NCI-H524 (cell line): ENCODE measurements at places on chromosomes 4 and X.

DNA sequence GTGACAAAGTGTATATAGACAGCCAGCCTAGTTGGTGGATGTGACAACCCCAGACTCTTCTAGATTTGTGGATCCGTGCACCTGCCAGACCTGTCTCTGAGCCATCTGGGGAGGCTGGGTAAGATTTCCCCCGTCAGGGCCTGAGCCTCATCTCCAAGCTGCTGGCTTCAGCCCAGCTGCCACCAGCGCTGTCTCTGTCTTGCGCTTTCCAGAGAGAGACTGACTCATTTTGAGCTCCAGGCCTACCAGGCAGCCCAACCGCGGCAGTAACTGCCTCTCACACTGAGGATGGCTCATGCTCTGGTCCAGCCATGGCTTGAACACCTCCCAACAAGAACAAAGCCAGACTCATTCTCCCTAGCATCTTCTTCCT lies 26.4 kb downstream of the NOP14 start:
- no peak for DNase-seq

GRCh38 chrX:94576367-94577004 lies 902.5 kb downstream of the FAM133A start:
- DNase-seq: peak; percentile 4

DNA sequence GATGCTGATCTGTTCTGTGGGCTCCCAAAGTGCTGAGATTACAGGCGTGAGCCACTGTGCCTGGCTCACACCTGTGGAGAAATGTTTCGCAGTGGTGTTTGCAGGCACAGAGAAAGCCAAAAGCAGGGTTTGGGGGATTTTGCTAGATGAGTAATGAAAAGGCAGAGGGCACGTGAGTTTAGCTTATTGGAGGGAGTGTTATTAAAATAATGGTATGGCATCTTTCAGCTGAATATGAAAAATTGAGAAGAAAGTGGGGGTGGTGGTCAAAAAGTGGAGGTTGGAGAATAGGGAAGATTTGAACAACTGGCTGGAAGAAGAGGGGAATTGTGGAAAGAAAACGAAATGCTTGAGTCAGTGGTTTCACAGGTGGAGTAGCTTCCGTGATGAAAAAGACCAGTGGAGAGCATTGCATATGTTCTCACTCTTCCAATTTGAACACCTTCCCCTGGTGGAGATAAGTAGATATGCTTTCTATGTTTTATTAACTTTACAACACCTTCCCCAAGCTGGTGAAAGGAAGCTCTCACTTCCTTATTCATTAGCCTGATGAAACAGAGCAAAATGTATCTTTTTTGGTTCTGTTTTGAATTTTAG lies 1.1 kb upstream of the CHST7 start:
- no peak for DNase-seq

GRCh38 chr4:39044956-39045826 lies 13.0 kb upstream of the TMEM156 start:
- peak; percentile 21 for DNase-seq

DNA sequence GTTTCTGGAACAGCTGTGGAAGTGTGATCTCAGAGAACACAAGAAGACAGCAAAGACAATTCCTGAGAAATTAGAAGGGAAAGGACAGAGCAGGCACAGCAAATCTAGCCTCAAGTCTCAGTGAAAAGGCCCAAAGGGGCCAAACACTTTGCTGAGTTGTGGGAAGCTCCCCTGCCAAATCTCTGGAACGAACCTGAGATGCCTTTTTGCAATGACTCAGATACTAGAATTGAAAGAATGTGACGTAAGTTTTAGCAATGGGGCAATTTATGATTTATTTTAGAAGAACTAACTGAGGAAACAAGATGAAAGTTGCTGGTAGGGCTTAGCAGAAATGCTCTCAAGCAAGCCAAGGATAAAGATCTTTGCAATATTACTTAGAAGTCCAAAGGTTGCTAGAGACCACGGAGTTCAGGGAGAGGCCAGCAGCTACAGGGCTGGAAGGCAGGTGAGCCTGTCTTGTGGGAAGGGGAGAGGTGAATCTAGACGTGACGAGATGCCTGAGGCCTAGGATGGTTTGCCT lies 92.8 kb downstream of the AMELX start:
- DNase-seq: no peak

GRCh38 chr4:24056289-24056688 lies 166.4 kb upstream of the PPARGC1A start:
- no peak for DNase-seq

DNA sequence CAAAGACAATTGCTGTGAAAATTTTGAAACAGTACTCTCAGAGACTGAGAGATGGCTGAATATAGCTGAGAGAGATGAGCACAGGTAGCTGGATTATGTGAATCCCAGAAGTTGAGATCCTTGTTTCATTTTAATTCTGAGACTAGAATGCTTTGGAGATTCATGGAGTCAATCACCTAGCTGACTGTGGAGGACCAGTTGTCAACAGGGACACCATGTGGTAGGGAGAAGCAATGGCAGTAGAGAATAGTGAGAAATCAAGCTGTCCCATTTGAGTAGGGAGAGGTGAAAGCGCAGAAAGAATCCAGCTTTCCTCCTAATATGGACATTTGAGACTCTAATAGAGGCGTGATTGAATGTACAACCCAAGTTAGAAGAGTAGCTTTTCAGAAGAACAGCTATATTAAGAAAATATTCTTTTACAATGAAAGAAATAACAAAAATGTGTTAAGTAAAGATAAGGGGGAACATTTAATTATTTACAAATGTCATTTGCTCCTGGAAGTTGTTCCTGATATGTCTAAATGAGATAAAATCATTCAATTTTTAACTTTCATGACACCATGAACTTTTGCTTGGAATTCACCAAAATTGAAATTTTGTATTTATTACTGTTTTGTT lies 30.3 kb upstream of the GLRB start:
- DNase-seq: peak; percentile 8

GRCh38 chr4:166146806-166147540 lies 273.9 kb downstream of the TLL1 start:
- no peak for DNase-seq

DNA sequence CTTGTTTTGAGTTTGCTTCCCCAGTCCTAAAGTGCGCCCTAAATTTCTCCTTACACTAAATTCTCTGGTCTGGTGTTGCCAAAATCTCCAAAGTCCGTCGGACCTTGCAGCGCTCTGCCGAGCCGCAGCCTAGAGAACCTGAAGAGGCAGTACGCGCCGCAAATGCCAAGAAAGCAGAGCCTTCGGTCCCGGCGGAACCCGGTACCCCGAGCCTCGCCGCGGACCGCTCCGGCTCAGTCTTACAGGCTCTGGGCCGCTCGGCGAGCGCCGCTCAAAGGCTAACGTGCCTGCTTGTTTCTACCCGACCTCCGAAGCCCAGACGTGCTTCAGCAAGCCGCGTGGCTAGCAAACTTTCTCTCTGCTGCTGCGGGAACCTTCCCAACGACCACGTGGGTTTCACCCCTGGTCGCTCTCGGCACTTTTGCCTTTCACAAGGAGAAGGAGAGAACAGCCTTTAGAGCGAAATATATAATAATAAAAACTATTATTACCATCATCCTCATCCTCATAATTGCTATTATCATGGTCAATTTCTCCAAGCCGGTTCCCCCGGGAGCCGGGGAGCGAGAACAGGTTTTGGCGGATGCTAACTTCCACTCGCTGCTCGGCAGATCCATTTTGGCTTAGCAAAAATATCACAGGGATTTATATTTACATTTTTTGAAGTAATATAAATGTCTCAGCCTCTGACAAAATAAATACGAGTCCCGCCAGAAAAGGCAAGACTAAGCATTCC lies 2.2 kb upstream of the HTR2C start:
- peak; percentile 54 for DNase-seq

DNA sequence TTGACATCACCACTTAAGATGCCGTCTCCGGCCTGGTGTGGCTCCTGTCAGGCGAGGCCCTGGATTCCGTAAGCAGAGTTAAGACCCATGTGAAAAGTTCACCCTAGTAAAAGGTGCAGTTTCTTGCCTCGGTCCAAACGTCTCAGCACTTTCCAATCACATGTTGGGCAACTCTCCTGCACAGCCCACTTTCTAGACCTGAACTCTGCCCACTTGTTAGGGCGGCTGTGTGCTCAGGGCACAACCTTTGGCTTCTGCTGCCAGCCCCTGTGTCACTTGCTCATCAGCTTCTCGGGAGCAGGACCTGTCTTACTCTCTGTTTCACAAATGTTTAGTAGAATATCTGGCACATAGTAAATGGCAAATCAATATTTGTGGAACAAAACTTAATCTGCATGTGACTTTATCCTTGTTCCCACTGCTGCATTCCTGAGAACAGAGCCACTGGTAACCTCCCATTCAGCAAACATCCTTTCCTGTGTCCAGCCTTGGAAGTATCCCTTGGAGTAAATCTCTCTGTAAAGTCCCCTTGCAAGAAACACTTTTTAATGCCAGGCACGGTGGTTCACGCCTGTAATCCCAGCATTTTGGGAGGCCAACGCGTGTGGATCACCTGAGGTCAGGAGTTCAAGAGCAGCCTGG lies 38.7 kb upstream of the SH3RF1 start:
- DNase-seq: no peak

DNA sequence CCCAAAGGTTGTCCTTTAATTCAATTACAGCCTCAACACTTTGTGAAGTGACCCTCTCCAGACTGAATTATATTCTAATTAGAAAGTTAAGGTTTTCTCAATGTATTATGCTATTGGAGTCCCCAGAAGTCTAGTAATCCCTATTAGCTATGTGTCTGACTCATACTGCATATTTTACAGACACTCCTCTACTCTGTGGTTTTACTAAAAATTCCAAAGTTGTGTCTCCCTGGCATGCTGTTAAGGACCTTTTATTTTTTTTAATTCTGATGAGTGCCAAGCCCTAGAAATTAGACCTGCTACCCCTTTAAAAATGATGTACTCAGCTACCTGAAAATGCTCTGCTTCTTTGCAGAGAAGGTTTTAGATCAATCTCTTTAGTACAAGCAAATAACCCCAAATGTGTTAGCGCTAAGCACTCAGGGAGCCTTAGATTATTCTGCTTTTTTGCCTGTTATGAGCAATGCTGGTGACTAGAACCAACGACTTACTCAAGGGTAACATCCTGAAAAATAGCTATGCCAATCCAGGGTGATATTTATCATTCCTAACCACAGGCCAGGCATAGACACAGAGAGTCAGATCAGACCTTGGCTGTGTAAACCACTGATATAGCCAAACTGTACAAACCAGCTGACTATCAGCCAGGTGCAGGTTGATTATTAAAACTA lies 26.1 kb upstream of the CXCL13 start:
- no peak for DNase-seq

GRCh38 chrX:4314586-4314985 lies 601.1 kb upstream of the PRKX start:
- DNase-seq: no peak

DNA sequence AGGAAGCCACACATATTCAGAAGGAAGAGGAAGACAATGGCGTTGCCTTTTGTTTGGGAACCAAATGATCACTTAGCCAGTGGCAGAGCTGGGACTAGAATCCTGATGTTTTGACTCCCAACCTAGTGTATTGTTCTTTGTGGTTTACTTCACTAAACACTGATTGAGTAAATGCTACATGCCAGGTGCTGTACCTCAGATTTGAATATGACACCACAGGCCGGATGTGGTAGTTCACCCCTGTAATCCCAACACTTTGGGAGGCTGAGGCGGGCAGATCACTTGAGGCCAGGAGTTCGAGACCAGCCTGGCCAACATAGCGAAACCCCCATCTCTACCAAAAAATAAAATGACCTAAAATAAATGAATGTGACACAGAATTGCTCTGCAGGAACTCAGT lies 8.4 kb downstream of the NDUFA1 start:
- no peak for DNase-seq

- DNase-seq: no peak
Observed at GRCh38 chr4:71259911-71260331, 78.9 kb upstream of the SLC4A4 start.

DNA sequence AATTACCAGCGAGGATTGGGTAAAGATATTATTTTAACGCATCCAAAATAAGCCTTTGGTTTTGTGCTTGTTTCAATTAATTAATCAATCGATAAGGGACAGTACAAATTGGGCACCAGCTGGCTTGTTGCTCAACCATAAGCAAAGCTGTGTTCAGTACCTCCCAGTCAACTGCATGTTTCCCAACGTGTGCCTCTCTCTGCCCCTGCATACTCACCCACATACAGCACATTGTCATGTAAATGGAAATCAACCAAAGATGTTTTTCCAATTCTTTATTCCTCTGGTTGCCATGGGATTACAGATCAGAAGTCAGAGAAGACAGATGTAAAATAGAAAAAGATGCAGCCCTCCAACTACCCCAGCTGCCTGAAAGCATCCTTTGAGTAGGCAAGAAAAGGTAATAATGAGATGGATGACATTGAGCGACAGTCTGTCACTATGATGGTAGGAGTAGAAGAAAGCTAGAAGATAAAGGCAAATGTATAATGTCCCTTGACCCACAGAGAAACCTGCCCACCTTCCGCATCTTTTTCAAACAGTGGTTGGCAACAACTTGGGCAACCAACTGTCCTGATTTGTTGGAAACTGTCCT lies 92.7 kb upstream of the TSPAN7 start:
- no peak for DNase-seq

DNA sequence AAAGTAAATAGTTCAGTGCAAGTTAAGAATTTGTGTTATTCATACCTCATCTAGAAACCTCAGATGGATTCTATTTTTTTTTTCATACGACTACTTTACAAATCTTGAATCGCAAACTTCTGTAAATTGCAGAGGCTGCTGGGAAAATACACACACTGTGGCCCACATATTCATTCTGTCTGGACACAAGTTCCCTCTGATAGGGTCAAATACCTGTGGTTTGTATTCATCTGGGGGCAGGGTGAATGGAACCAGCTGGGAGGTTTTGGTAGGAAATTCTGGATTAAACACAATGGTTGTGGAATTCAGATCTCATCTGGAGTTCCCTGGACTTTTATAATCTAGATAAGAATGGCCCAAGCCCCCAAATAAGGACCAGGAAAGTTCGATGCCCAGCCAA lies 56.2 kb downstream of the SPATA18 start:
- DNase-seq: no peak

DNA sequence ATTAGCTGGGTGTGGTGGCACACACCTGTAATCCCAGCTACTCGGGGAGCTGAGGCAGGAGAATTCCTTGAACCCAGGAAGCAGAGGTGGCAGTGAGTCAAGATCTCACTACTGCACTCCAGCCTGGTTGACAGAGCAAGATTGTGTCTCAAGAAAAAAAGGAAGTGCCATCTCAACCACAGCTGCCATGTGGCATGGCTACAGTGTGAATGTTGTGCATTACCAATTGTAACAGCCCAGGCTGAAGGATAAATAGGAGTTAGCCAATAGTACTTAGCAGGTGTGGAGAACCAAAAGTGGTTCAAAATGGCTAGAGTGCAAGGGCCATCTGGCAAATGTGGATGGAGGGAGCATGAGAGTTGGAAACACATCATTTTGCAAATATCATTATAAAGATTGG lies 28.9 kb downstream of the SLC25A5 start:
- peak; percentile 30 for DNase-seq

DNA sequence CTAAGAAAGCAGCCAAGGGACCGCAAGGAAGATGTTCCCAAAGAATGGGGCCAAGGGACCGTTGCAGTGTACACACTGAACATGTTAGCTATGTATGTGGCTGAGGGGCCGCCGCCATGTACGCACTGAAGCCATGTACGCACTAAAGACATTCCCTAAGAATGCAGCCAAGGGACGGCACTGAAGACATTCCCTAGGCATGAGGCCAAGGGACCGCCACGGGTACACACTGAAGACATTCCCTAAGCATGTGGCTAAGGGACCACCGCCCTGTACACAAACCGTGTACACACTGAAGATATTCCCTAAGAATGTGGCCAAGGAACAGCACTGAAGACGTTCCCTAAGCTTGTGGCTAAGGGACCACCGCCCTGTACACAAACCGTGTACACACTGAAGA lies 54.0 kb downstream of the DHRSX start:
- DNase-seq: no peak

GRCh38 chrX:72027024-72027913 lies 104.4 kb downstream of the RTL5 start:
- DNase-seq: no peak

GRCh38 chr4:138871555-138871875 lies 144.1 kb upstream of the NOCT start:
- DNase-seq: peak; percentile 41
